ENCODE measurements at places on chromosomes 2 and 18. TPM values are rescaled to one million over a fixed set of nuclear protein-coding genes. Genes with fewer than 3 reads are reported as not detected.

GRCh38 chr2:46259777-46260168 lies 37.4 kb upstream of the EPAS1 start:
- DNase-seq = no peak

DNA sequence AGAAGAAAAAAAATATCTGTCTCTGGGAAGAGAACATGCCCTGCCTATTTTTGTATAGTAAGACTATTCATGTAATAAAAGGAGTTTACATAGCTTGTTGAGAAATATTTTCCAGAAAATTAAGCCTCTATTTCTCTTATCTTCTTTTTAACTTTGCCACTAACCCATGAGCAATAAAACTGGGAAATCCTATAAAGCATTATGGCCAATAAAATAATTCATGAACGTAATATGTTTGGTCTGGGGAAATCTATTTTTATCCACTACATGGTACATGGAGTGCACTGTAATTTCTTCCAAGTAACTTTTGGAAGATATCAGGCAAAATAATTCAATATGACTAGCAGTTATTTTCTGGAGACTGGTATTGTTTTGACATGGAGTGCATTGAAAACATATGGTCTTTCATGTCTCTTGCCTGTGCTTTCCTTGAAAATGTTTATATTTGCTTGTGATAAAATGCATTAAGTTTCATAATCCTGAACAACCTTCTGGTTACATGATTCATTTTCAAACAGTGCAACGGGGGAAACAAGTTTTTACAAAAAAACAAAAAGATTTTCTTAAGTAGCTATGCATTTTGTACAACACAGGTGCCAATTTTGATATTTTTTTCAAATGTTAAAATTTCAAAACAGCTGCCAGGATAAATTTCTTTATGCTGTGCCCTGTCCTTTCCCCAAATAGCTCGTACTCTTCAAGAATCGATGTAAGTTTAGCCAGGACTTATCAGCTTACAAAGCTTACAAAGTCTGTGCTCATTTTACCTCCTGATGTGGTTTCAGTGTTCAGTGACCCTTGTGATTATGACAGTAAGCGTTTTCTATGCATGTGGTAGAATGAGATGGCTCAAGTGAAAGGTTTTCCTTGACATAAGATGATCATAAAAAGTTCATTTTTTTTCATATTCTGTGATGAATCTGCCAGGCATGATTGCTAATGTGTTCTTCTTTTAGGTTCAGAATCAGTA lies 194.5 kb downstream of the UBE2E3 start:
- DNase-seq = no peak

GRCh38 chr2:149921911-149922616 lies 334.5 kb upstream of the MMADHC start:
- no peak for DNase-seq

The TCF23 gene
- polyA plus RNA-seq = 0.05 TPM

Data from right cardiac atrium (tissue), 5 donors.